ENCODE measurements at places on chromosomes 6 and 20. TPM values are rescaled to one million over a fixed set of nuclear protein-coding genes. Genes with fewer than 3 reads are reported as not detected.

- DNase-seq = no peak
These were observed 25.8 kb upstream of the NRSN1 start for GRCh38 chr6:24100024-24100769.

DNA sequence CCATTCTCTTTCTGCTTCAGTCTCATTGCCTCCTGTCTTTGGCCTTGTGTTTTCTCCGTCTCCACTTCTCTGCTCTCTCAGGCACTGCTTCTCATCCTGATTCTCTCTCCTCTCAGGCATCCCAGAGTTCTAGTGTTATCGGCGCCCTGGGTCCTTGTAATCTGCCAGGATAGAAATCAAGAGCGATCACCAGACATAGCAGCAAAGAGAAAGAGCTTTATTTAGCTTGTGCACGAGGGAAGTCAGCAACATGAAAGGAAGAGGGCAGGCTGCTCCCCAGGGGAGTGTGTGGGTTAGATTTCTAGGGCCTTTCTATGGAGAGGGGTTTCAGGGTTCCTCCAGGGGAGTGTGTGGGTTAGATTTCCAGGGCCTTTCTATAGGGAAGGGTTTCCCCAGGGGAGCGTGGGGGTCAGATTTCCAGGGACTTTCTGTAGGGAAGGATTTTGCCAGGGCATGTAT lies 32.5 kb downstream of the SUN5 start:
- DNase-seq = no peak

DNA sequence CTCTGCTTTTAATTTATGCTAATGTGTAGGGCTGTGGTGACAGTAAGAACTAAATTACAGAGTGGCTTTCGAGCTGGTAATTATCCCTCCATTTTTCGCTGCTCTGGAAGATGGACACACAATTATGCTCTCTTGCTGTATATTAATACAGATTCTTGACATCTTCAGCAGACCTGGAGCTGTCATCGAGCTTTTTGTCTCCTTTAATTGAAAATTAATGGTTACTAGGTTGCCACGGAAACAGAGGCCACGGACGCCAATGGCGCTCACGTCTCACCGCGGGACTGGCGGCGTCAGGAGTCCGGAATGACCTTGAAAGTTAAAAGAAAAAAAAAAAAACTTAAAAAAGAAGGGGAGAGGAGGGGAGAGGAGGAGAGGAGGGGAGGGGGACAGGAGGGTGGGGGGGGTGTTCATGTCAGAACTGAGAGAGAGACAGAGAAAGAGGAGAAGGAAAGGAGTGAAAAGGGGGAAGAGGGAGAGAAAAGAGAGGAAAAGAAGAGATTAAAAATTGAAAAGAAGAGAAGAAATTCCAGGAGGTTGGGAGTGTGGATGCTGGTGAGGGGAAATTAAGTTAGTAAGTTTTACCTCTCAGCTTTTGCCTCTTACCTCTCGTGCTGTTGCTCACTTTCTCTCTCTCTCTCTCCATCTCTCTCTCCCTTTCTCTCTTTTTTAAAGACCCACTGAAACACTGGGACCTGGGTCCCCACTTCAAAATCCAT lies 22.1 kb upstream of the FOXP4 start:
- DNase-seq = no peak

- DNase-seq = no peak
These were observed 336 bp upstream of the SMPDL3A start for GRCh38 chr6:122788663-122789181.

DNA sequence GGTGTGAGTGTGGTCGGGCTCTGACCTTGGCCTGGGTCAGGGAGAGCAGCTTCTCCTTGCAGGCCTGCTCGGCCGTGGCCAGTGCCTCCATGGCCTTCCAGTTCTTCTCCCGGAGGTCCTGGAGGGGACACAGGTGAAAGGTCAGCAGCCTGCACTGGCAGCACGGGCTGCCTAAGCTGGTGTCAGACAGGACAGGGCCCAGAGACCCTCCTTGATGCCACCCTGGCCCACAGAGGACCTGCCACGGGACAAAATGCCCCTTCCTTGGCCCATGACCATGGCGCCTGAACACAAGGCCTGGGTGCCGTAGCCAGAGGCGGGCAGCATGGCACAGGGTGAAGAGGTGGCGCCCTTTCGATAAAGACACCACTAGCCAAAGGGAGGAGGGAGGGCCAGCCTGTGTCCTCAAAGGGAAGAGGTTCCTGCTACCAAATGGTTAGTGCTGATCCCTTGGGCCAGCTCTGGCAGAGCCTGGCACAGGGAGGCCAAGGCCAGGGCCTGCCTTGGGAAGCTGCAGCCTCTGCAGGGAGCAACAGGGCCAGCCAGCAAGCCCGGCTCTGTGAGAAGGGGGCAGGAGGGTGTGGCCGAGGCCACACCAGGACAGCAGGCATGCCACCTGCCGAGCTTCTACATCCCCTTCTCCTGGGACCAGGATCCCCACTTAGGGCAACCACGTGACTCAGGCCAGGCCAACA lies 54.8 kb downstream of the DSTN start:
- no peak for DNase-seq

DNA sequence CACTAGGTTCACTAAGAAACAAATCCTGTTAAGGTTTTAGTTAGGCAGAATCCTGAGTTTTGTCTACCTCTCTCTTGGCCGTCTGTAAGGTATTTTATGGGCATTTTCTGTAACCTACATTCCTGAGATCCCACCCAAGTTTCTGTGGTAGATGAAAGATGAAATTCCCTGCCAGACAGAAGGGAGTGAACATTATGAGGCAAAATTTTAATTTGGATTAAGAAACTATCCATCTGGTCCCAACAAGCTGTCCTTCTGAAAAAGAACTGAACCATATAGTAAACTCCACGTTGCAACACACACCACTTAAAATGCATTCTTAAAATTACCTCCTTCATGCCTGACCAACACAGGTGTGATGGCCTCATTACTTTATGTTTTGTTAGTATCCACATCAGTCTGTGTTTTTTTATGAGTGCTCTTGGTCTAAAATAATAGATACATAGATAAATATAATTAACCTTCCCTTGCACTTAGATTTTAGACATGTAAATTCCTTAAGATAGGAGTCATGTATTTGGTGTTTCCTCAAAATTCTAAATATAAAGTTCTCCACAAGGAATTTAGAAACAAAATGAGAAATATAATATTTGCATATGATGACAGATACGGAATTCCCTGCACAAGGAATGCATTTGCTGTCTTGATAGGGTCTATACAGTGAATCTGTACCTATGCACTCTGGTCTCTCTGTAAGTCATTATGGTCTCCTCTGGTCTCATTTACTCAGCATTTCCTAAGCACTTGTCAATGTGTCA lies 86.5 kb downstream of the CHD6 start:
- DNase-seq = no peak

AIF1 gene
- 4.5 TPM for total RNA-seq

DNA sequence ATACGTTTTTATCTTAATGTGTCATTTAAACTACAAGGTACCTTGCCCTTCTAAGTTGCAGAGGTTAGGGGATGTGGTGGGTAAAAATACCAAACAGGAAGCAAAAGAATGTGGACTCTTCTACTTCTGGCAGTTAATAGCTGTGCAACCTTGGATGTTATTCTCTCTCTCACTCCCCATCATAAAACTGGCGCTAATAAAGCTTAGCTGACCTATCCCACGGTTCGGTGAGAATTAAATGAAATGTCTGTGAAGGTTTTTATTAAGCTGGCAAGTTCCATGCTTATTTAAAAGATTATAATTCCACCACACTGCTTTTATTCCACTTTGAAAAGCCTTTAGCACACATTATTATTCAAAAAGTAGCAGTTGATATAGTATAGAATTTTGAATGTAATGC lies 127.8 kb upstream of the SLC22A23 start:
- DNase-seq = no peak

DNA sequence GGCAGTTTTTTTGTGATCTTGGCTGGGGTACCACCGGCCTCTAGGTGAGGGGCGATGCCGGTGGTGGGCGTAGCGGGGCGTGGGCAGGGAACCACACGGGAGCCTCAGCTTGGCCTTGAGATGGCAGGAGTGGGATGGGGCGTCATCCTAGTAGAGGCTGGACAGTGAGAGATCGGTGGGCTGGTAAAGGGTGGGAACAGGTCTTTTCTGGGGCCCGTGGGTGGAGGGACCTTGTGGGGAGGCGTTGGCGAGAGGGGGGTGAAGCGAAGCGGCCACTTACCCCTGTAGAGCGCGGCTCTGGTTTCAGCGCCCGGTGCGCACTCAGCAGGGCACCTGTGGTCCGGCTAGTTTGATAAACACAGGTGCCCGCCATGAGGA lies 12.0 kb downstream of the ITPR3 start:
- no peak for DNase-seq

TMC2 gene
- not detected for total RNA-seq

DNA sequence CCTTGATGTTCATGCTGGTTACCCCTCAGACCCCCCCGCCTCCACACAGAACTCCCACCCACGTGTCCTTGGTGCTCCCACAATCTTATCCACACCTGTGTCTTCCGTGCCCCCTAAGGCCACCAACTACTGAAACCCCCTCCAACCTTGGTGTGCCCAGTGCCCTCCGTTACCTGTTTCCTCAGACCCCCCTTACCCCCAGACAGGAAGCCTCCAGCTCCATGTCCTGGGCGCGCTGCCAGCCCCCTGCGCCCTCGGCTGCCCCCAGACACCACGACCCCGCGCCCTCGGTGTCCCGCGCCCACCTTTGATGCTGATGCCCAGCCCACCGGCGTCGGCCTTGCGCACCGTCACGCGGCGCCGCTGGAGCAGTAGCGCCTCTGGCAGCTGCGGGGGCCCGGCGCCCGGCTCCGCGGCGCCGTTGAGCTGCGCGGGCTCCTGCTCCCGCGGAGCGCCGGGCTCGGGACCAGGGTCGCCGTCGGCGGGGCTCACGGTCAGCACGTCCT lies 504 bp downstream of the SNTA1 start:
- peak; percentile 43 for DNase-seq

KCNB1 gene
- 8.3 TPM for total RNA-seq

GFRAL gene
- total RNA-seq = not detected

DNA sequence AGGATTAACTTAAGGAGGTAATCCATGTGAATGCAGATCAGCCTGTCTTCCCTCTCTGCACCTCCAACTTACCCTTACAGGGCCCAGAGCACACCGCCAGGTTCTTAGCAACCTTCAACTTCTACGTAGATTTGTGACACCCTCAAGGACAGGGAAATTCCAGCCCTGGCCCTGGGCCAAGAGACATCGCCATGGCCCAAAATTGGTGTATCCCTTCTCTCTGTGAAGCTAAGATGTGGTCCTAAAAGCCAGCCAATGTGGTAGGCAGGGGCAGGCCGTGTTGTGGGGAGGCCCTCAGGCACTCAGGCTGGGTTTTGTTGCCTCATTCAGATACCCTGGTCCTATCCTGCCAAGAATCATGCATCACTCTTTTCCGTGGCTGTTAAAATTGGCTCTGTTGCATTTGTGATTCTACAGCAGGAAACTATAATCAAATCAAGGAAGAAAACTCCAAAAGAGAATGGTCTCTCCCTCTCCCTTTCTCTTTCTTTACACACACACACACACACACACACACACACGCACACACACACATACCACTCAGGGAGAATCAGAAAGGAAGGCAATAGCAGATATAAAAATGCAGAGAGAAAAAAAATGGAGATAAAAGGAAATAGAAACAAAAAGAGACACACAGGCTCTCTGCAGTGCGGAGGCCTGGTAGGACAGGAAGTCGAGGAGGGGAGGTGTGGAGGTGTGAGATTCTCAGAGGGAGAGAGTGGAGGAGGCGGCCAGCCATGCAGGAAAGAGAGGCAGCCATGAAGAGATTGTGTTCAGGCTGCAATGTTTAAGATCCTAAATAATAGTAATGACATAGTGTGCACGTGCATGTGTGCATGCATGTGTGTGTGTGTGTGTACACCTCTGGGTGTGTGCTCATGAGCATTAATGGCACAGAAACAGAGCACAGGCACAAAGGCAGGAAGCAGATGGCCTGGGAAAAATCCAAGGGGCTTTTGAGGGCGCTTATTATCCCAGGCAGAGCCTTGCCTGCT lies 201.8 kb upstream of the LRFN2 start:
- DNase-seq = no peak

- no peak for DNase-seq
These were observed 53.6 kb upstream of the NT5E start for GRCh38 chr6:85396159-85396808.

SCRT2 gene
- total RNA-seq = not detected

VGLL2 gene
- 60.2 TPM for total RNA-seq

HNF4A gene
- not detected for total RNA-seq

DNA sequence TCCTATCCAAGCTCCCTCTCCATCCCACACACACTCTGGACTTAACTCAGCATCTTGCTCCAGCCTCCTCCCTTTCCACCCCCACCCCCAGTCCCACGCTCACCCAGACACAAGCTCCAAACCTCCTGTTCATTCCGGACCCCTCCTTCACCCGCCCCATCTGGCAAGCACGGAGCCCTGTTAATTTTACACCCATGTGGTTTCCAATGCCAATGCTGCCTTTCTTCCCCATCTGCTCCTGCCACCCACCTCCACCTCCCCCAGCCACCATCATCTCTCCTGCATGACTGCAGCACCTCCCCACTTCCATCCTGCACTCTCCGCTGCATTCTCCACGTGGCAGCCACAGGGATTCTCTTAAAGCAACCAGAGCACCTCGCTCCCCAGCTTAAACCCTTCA lies 9.9 kb upstream of the CDK5RAP1 start:
- DNase-seq = no peak

SIM1 gene
- 1.2 TPM for total RNA-seq

AK9 gene
- total RNA-seq = 5.3 TPM

GRCh38 chr20:54549658-54550326 lies 74.4 kb downstream of the DOK5 start:
- DNase-seq = no peak

- DNase-seq = no peak
These were observed 21.2 kb upstream of the SLC22A2 start for GRCh38 chr6:160279850-160280249.

PHACTR1 gene
- total RNA-seq = 0.85 TPM

TBXT gene
- total RNA-seq = not detected

GRCh38 chr6:158143700-158144099 lies 24.4 kb downstream of the SERAC1 start:
- DNase-seq = no peak

DNA sequence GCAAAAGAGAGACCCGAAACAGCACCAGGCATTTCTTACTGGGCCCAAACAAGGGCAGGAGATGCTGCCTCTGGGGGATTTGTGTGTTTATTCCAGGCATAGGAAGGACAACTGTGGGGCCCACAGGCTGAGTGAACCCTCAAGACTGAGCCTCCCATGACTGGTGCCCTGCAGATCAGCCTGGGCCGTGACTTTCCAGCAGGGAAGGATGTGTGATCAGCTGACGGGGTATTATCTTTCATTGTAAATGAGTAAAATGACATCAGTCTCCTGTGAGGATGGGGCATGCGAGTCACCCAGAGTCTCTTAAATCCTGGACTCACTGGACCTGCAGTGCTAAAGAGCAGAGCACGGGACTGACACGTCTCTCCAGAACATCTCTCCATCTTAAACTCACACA lies 3.9 kb upstream of the TEAD3 start:
- DNase-seq = peak; percentile 75
